ENCODE measurements at places on chromosomes 1 and 21. TPM values are rescaled to one million over a fixed set of nuclear protein-coding genes. Genes with fewer than 3 reads are reported as not detected.

- no peak for DNase-seq
Measured at GRCh38 chr1:11335417-11336056, 62.5 kb downstream of the UBIAD1 start.

Gene MROH9
- total RNA-seq: not detected

Gene SPATA21
- total RNA-seq: not detected

Gene LEFTY2
- total RNA-seq: not detected

GRCh38 chr1:39262802-39263201 is 58.3 kb downstream of the MACF1 start:
- DNase-seq: no peak

- DNase-seq: no peak
Measured at GRCh38 chr1:150577557-150578271, 1.7 kb downstream of the MCL1 start.

- peak; percentile 74 for DNase-seq
Measured at GRCh38 chr1:111769517-111770146, 13.9 kb downstream of the DDX20 start.

DNA sequence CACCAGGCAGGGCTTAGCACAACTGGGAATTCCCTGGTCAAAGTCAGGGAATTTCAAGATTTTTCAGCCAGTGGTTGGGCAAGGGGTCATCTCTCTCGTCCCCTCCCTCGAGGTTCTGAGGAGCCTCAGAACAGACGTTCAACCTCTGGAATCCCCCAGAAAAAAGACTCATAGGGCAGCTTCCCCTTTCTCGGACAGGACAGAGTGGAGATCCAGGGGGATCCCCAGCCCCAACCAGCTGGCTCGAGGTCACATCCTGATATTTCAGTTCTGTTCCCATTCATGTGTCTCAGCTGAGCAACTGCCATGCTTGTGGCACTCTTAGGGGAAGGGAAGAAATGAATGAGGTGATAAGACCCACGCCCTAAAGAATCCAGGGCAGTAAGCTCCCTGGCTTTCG is 4.9 kb upstream of the LAD1 start:
- DNase-seq: no peak

Gene CCDC185
- total RNA-seq: not detected

GRCh38 chr1:236407059-236407458 is 13.0 kb downstream of the EDARADD start:
- DNase-seq: no peak

GRCh38 chr1:169892927-169893644 is 610 bp downstream of the SCYL3 start:
- DNase-seq: no peak

DNA sequence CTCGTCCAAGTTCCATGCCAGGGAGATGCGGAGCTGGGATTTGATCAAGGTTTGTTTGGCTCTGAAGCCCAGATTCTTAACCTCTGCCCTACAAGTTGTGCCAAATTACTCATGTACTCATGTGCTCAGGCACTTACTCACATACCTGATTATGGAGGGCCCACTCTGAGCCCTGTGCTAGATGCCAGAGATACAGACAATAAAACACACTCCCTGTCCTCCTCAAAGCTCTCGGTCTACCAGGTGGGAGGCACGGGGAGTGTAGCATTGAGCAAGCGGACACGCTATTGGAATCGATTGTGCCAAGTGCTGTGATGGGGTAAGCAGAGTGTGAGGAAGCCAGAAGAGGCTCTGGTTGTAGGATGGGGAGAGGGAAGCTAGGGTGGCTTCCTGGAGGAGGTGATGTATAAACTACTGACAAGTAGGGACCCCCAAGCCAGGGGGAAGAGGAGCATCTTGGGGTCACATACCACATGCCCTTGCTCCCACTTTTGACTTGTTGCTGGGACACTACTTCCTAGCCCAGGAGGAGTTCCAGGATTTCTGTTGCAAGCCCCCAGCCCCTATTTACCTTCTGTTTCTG is 49.8 kb upstream of the IFNLR1 start:
- peak; percentile 91 for DNase-seq

Gene CBR3
- 56.3 TPM for total RNA-seq

GRCh38 chr1:25890239-25891034 is 14.9 kb upstream of the PAQR7 start:
- peak; percentile 97 for DNase-seq
